ENCODE measurements at places on chromosomes 4 and X. TPM values are rescaled to one million over a fixed set of nuclear protein-coding genes. Genes with fewer than 3 reads are reported as not detected.
A peak's percentile ranks its signal among the peaks of the same experiment; 100 is the strongest.

- no peak overlapping the region for H3K4me3 ChIP-seq
- H3K27me3 ChIP-seq, result no peaks in the 10 kb centered on the region
- no peak for DNase-seq
- H3K4me1 ChIP-seq, result no peaks in the 10 kb centered on the region
- no peak overlapping the region for H3K27ac ChIP-seq
- no peaks in the 10 kb centered on the region for H3K36me3 ChIP-seq
Measured at GRCh38 chr4:139005774-139006173, 9.8 kb upstream of the NOCT start.

GRCh38 chr4:161097821-161098220 lies 1066.0 kb downstream of the FSTL5 start:
- H3K4me1 ChIP-seq, result no peaks in the 10 kb centered on the region
- H3K27ac ChIP-seq, result no peak overlapping the region
- no peaks in the 10 kb centered on the region for H3K27me3 ChIP-seq
- H3K36me3 ChIP-seq, result no peaks in the 10 kb centered on the region

GRCh38 chr4:55830716-55831115 lies 11.1 kb downstream of the EXOC1L start:
- H3K4me3 ChIP-seq, result no peak overlapping the region
- no peaks in the 10 kb centered on the region for H3K4me1 ChIP-seq
- no peak overlapping the region for H3K27ac ChIP-seq

DNA sequence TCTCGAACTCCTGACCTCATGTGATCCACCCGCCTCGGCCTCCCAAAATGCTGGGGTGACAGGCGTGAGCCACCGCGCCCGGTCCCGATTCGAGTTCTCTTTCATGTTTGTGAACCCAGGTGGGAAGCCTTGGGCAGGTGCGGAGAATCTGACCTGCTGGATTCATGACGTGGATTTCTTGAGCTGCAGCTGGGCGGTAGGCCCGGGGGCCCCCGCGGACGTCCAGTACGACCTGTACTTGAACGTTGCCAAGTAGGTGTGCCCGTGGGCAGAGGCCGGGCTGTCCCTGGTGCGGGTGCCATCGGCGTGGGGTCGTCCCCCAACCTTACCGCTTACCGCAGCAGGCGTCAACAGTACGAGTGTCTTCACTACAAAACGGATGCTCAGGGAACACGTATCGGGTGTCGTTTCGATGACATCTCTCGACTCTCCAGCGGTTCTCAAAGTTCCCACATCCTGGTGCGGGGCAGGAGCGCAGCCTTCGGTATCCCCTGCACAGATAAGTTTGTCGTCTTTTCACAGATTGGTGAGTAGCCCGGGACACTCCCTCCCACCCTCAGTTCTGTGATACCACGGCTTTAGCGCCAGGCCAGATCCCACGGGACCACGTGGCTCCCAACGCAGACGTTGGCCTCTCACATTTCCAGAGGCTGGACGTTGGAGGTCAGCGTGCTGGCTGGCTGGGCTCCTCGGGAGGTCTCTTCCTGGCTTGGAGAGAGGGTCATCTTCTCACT lies 15.6 kb downstream of the IL3RA start:
- H3K4me1 ChIP-seq, result peaks cover 10% of the 10 kb centered on the region
- H3K36me3 ChIP-seq, result peaks cover 33% of the 10 kb centered on the region
- no peak overlapping the region for H3K27ac ChIP-seq

GRCh38 chrX:148611993-148612392 lies 111.6 kb downstream of the AFF2 start:
- peaks cover 4% of the 10 kb centered on the region for H3K4me1 ChIP-seq
- no peaks in the 10 kb centered on the region for H3K36me3 ChIP-seq
- H3K27me3 ChIP-seq, result no peaks in the 10 kb centered on the region
- no peak overlapping the region for H3K4me3 ChIP-seq

GRCh38 chrX:13752141-13752540 lies 17.6 kb downstream of the OFD1 start:
- peaks cover 38% of the 10 kb centered on the region for H3K4me1 ChIP-seq
- H3K27ac ChIP-seq, result no peak overlapping the region
- peaks cover 38% of the 10 kb centered on the region for H3K36me3 ChIP-seq
- H3K27me3 ChIP-seq, result no peaks in the 10 kb centered on the region

- H3K4me3 ChIP-seq, result no peak overlapping the region
- H3K4me1 ChIP-seq, result peaks cover 43% of the 10 kb centered on the region
- H3K36me3 ChIP-seq, result peaks cover 20% of the 10 kb centered on the region
Measured at GRCh38 chr4:88009871-88010270, 2.4 kb downstream of the PKD2 start.

Gene GRID2
- not detected for total RNA-seq

GRCh38 chr4:16772366-16772850 lies 126.0 kb downstream of the LDB2 start:
- no peak for DNase-seq
- H3K36me3 ChIP-seq, result no peaks in the 10 kb centered on the region
- H3K27me3 ChIP-seq, result no peaks in the 10 kb centered on the region
- H3K4me1 ChIP-seq, result no peaks in the 10 kb centered on the region
- no peak overlapping the region for H3K4me3 ChIP-seq
- no peak overlapping the region for H3K27ac ChIP-seq

Gene GYG2
- total RNA-seq, result not detected

Gene STBD1
- 5.5 TPM for total RNA-seq

DNA sequence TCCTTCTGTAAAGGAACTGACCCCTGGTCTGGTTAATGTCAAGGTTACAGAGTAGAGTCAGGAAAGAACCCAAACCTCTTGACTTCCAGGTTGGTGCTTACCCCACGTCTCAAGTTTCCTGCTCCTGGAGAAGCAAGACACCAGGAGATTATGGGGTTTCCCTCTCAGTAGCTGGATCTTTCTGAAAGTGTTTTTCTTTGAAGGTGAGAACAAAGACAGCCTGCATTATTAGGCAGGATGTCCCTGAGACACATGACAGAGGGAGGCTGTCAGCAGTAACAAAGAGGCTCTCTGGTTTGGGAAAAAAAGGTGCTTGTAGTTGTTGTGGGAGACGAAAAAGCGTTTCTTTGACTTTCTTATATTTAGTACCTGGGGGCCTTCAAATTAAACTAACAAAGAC lies 44.7 kb upstream of the IGFBP7 start:
- no peaks in the 10 kb centered on the region for H3K36me3 ChIP-seq
- peaks cover 9% of the 10 kb centered on the region for H3K27me3 ChIP-seq
- no peak overlapping the region for H3K27ac ChIP-seq
- no peaks in the 10 kb centered on the region for H3K4me1 ChIP-seq

Gene CACNA1F
- 0.93 TPM for total RNA-seq

Gene HAND2
- total RNA-seq, result not detected

Gene FGFR3
- total RNA-seq, result 0.45 TPM

- H3K27me3 ChIP-seq, result peaks cover 11% of the 10 kb centered on the region
- no peak overlapping the region for H3K27ac ChIP-seq
- no peak for DNase-seq
- H3K4me1 ChIP-seq, result no peaks in the 10 kb centered on the region
- H3K36me3 ChIP-seq, result no peaks in the 10 kb centered on the region
Measured at GRCh38 chr4:183541752-183542040, 36.8 kb downstream of the ING2 start.

DNA sequence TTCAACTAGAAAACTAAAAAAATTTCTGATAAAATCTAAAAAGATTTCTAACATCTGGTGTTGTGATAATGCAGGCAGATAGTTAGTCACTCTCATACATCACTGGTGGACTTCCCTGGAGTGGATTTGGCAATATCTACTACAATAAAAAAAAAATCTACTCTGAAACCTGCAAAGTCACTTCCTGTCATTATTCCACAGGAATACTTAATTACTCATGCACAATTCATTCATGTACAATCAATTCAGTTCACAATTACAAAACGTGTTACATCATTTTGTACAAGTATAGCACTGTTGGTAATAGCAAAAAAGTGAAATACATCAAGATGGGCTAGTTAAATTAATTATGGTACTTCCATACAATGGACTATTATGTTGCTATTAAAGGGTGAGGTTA lies 16.5 kb upstream of the RHOH start:
- DNase-seq, result no peak
- H3K36me3 ChIP-seq, result no peaks in the 10 kb centered on the region
- peaks cover 26% of the 10 kb centered on the region for H3K4me1 ChIP-seq
- no peak overlapping the region for H3K27ac ChIP-seq

DNA sequence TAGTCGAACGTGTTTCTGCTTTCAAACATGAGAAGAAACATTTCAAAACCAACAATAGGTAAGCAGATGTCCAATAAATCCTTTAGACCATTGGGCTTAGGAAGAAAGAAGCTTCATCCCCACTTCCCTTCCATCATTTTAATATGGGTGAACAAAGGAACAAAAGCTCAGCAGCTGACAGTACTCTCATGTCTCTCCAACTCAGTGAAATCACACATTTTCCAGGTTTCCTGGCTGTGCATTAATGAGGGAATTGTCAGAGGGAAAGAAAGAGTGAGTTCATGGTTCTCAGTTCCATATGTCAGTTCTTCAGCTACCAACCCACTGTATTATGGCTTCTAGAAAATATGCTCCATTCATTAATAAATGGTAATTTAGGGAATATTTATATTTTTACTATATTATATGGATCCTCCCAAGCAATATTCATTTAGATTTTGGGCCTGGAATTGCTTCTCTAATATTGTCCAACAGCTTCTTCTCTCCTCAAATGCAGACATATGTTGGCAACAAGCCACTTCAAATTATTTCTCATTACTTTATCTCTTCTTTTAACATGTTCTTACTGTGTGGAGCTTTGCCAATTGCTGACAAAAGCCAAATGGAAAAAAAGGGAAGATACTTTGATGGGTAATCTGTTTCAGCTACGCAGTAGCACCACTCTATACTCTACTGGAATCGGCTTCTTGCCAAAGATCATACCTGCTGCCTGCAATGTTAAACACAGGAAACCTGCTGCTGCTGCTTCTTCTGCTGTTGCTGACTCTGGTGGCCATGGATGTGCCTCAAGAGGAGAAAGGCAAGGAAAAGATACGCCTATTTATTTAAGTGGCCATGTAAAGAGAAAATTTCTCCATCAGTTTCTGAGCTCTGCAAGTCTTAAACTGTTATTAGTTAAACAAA lies 1757.6 kb downstream of the ARAP2 start:
- no peak overlapping the region for H3K27ac ChIP-seq
- H3K36me3 ChIP-seq, result no peaks in the 10 kb centered on the region
- no peak for DNase-seq
- H3K27me3 ChIP-seq, result no peaks in the 10 kb centered on the region

- no peak overlapping the region for H3K4me3 ChIP-seq
- no peak overlapping the region for H3K27ac ChIP-seq
- DNase-seq, result no peak
- no peaks in the 10 kb centered on the region for H3K36me3 ChIP-seq
Measured at GRCh38 chr4:130703211-130703935, 1607.4 kb downstream of the C4orf33 start.

- no peak overlapping the region for H3K27ac ChIP-seq
- no peak for DNase-seq
- no peaks in the 10 kb centered on the region for H3K36me3 ChIP-seq
- H3K4me3 ChIP-seq, result no peak overlapping the region
- peaks cover 6% of the 10 kb centered on the region for H3K27me3 ChIP-seq
Measured at GRCh38 chr4:106478152-106478551, 109.6 kb upstream of the GIMD1 start.

DNA sequence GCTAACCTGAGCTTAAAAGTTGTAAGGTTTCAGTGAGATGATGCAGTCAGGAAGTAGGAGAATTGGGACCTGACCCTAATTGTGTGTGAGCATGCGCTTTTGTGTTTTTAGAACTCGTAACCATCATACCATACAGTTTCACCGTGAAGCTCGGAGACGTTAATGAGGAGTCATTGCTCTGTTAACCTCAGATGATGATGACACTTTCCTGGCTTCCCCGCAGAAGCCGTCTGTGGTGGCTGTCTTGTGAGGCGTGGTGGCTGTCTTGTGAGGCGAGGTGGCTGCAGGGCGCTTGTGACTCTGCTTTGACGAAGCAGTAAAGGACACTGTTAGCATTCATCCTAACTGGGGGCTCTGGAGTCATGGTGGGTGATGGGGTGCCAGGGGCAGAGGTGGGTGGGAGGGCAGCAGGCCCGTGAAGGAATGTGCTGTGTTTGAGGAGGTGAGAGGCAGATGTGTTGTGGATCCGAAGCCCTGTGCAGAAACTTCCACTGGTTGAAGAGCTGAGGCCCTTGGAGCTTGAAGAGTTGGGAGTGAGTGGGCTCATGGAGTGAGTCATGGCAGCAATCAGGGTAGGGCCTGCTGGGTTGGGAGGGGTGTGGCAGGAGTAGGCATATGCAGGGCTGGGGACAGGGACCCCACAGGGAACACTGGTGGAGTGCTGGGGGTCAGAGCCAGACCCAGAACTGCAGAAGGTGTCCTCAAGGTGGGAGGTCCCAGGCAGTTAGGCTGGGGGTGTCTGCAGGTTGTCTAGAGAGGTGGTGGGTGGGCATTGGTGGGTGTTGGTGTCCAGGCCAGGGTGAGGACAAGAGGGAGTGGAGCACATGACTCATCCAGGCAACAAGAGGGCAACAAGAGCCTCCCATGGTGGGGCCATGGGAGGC lies 57.4 kb downstream of the NSD2 start:
- H3K4me3 ChIP-seq, result no peak overlapping the region
- peak; percentile 24 for DNase-seq
- peak overlapping the region; percentile 52 for H3K27ac ChIP-seq
- H3K36me3 ChIP-seq, result peaks cover 60% of the 10 kb centered on the region
- no peaks in the 10 kb centered on the region for H3K27me3 ChIP-seq

- peaks cover 19% of the 10 kb centered on the region for H3K27me3 ChIP-seq
- peaks cover 7% of the 10 kb centered on the region for H3K4me1 ChIP-seq
- H3K36me3 ChIP-seq, result no peaks in the 10 kb centered on the region
- peak; percentile 55 for DNase-seq
Measured at GRCh38 chr4:47926667-47927258, 12.4 kb upstream of the NFXL1 start.

- no peaks in the 10 kb centered on the region for H3K4me1 ChIP-seq
- H3K4me3 ChIP-seq, result no peak overlapping the region
- no peak overlapping the region for H3K27ac ChIP-seq
- H3K27me3 ChIP-seq, result no peaks in the 10 kb centered on the region
Measured at GRCh38 chrX:96791559-96791958, 92.1 kb upstream of the RPA4 start.

- no peaks in the 10 kb centered on the region for H3K27me3 ChIP-seq
- no peak for DNase-seq
- peaks cover 4% of the 10 kb centered on the region for H3K4me1 ChIP-seq
- H3K36me3 ChIP-seq, result peaks cover 74% of the 10 kb centered on the region
- no peak overlapping the region for H3K27ac ChIP-seq
Measured at GRCh38 chr4:25792876-25793275, 69.9 kb downstream of the SEL1L3 start.

Gene LDB2
- total RNA-seq, result not detected

GRCh38 chrX:63708801-63709200 lies 76.2 kb downstream of the ARHGEF9 start:
- no peaks in the 10 kb centered on the region for H3K27me3 ChIP-seq
- no peak for DNase-seq
- H3K27ac ChIP-seq, result no peak overlapping the region
- no peak overlapping the region for H3K4me3 ChIP-seq
- no peaks in the 10 kb centered on the region for H3K4me1 ChIP-seq

GRCh38 chr4:10582059-10582686 lies 102.4 kb downstream of the CLNK start:
- no peak for DNase-seq
- H3K4me1 ChIP-seq, result peaks cover 4% of the 10 kb centered on the region
- no peak overlapping the region for H3K4me3 ChIP-seq
- H3K27ac ChIP-seq, result no peak overlapping the region

Gene C1QTNF7
- not detected for total RNA-seq
